GM23338 (cell line): ENCODE measurements at places on chromosomes 11 and 22.

GRCh38 chr11:102382384-102382783 lies 35.4 kb downstream of the BIRC2 start:
- DNase-seq: no peak

GRCh38 chr11:93905384-93905783 lies 55.0 kb upstream of the VSTM5 start:
- no peak for DNase-seq

- no peak for DNase-seq
Measured at GRCh38 chr11:122951211-122951610, 30.4 kb downstream of the BSX start.

GRCh38 chr22:45896153-45896951 lies 80.6 kb downstream of the WNT7B start:
- DNase-seq: peak; percentile 83

DNA sequence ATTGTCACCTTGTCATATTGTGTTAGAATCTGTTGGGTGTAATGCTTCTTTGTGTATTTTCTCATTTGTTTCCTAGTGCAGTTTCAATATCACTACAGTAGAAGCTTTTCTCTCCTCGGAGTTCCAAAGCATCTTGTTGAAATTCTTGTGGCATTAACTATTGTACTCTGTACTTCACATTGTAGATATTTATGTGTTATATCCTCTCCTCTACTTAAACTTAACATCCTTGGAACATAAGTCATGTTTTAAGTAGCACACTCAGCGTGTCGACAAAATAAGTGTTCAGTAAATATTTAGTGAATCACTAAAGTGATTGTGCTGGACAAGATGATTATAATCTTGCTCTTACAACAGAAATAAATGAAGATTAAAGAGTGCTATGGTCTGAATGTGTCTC lies 201.7 kb downstream of the ARHGAP42 start:
- no peak for DNase-seq

DNA sequence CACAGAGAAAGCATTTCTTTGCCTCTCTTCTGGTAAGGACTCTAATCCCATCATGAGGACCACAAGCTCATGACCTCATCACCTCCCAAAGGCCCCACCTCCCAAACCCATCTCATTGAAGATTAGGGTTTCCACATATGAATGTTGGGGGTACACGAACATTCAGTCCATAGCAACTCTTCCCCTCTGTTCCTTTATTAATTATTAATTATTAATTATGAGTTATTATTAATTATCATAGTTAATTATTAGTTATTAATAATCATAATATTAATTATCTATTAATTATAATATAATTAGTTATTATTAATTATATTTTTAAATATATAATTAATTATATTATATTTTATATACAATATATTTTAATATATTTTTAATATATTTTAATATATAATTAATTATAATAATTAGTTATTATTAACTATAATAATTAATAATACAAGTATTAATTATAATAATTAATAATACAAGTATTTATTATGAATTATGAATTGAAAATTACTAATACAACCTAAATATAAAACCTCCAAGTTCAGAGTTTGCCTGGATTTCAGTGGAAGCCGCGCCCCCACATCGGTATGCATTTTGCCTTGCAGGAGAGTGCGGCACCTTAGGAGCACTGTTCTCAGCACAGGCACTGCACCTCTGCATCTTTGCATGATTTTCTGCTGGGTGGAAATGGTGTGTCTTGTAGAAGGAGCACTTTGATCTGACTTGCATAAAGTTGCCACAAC lies 128.0 kb upstream of the FGF3 start:
- DNase-seq: no peak

DNA sequence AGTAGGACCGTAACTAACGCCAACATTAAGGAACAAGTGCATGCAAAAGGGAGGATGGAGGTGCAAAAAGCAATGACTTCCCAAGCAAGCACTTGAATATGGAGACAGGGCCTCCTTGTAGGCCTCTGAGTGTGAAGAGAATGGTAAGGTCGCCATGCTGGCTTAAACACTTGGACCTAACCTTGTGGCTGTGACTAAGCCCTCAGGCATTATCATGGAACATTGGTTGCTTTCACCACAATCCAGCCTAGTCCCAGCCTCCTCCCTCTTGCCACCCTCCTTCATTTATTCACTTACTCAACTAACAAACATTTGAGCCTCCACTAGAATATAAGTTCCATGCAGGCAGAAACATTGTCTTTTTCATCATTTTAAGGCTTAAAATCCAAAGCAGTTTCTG lies 11.9 kb upstream of the SYTL2 start:
- DNase-seq: no peak

GRCh38 chr11:99244613-99245012 lies 223.9 kb downstream of the CNTN5 start:
- no peak for DNase-seq

GRCh38 chr22:37482244-37482643 lies 3.9 kb downstream of the MFNG start:
- no peak for DNase-seq

- peak; percentile 72 for DNase-seq
Measured at GRCh38 chr22:32106930-32107329, 52.2 kb downstream of the C22orf42 start.

- DNase-seq: no peak
Measured at GRCh38 chr22:39444247-39444800, 12.5 kb upstream of the MGAT3 start.

DNA sequence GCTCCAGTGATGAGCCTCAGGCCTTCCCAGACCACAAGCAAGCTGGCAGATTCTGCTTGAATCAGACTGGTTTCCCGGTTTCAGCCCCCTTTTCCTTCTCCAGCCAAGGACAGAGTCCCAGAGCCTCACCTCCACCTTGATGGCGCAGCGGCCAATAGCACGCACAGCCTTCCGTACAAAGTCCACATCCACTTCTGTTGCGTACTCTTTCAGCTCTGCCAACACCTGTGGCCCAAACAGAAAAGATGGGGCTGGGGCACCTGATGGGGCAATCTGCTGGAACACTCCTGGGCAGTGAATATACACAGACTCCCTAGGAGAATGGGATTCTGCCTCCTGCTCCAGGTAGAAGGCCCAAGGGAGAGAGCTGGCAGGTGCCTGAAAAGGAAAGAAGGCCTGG lies 35.5 kb upstream of the RASL10A start:
- no peak for DNase-seq

GRCh38 chr11:86551288-86552092 lies 120.9 kb downstream of the ME3 start:
- DNase-seq: no peak

- peak; percentile 59 for DNase-seq
Measured at GRCh38 chr11:73306069-73306841, 1.8 kb upstream of the ARHGEF17 start.
